ENCODE measurements at places on chromosomes 1 and 21.

GRCh38 chr21:45072738-45073300, 1.6 kb upstream of the ADARB1 start:
- no peak for DNase-seq

- no peak for DNase-seq
Observed at GRCh38 chr1:17630048-17630830, 90.7 kb downstream of the ARHGEF10L start.

- no peak for DNase-seq
Observed at GRCh38 chr1:159965263-159965662, 11.2 kb upstream of the SLAMF9 start.

DNA sequence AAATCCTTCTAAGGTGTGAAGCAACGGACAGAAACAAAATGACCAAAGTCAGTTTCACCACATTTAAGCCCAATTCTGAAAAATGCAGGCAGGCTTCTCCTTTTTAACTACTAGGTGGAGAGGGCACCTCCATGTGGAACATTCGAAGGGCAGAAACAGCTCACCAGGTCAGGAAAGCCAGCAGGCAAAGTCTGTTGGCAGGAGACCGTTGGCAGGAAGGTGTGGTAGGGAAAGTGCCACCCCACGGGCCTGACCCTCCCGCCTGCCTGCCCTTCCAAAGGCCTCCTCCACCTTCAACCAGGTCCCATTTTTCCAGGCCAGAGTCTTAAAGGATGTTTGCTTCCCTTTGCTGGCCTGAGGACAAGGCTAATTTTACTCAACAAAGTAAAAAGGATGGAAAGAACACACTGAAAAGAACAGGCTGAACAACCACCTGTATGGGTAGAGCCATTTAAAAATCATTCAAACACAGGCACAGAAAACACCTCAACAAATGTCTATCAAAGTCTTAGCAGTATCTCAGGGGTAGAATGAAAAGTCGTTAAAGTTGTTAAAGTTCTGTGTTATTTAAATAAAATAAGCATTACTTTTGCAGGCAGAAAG, 26.4 kb downstream of the CAPZB start:
- DNase-seq = no peak

- DNase-seq = peak; percentile 64
Observed at GRCh38 chr1:27496604-27497155, 6.7 kb upstream of the WASF2 start.

DNA sequence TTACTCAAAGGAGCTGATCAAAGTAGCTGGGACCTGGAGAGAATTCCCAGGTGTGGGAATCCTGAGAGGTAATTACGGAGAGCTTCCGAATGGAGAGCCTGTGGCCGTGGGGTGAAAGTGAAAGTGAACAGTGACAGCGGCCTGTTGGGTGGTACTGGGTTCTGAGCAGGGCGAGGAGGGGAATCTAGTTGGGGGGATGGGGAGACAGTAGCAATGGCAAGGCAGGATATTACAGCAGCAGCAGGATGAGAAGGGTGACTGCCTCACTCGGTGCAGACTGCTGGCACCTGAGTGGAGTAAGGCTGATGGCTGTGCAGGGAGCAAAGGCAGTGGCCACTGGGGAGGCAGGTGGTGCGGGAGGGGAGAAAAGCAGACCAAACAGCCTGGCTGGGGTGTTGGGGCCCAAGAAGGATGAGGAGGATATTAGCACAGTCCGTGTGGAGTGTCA, 70.3 kb upstream of the PRDX6 start:
- DNase-seq = no peak

DNA sequence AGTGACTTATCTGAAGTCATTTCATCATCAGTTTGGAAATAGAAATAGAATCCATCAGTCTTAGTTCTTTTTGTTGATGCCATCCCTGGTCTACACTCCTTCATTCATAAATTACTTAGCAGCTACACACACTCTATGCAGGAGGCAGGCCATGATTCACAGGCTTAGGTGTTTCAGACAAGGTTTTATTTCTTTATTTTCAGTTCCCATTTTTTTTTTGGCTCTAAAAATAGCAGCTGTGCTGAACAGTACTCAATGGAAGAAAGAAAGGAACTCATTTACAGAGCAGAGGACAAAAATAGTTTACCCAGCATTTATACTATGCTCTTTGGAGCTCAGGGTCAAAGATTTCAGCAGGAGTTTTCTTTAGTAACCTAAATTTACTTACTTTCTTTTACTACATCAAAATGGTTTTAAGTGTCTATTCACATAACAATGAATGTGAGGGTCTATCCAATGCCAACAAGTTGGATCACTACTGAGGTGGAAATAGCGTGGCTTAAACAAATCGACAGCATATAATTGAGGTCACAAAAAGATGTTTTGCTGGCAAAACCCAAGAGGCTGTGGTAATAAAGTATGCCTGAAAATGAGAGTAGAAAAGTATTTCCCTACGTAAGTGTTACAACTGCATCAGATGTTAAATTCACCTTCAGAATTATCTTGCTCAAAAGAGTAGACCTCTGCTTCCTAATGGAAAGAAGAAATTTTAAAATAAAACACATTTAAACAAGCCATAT, 7.7 kb downstream of the KRTAP19-8 start:
- DNase-seq = no peak

DNA sequence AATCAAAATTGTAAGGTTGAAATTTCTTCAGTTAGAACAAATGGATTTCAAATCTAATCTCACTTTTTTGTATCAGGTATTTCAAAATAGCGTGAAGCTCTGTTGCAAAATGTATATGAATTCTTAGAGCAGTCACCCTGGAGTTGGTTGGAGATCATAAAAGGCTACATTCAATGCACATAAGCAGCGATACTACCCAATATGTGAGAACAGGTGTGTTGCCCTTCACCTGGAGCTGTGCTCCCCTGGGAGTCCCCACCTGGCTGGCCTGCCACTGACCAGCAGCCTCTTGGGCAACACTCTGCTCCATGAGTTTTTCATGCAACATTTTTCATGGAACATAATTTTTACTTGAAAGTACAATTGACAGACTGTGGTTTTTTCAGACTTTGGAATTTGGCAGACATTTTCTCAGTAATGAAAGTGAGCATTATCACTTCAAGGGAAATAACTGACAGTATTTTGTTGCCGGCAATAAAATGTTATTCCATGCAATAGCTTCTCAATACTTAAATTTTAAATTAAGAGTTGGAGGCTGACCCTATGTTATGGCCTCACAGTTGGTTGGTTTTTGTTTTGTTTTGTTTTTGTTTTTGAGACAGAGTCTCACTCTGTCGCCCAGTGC, 95.1 kb downstream of the ST3GAL3 start:
- DNase-seq = no peak
